SHP77 treated with DMSO at 0.1 percent for 48 hours (cell line): ENCODE measurements at places on chromosomes 3 and 15.

DNA sequence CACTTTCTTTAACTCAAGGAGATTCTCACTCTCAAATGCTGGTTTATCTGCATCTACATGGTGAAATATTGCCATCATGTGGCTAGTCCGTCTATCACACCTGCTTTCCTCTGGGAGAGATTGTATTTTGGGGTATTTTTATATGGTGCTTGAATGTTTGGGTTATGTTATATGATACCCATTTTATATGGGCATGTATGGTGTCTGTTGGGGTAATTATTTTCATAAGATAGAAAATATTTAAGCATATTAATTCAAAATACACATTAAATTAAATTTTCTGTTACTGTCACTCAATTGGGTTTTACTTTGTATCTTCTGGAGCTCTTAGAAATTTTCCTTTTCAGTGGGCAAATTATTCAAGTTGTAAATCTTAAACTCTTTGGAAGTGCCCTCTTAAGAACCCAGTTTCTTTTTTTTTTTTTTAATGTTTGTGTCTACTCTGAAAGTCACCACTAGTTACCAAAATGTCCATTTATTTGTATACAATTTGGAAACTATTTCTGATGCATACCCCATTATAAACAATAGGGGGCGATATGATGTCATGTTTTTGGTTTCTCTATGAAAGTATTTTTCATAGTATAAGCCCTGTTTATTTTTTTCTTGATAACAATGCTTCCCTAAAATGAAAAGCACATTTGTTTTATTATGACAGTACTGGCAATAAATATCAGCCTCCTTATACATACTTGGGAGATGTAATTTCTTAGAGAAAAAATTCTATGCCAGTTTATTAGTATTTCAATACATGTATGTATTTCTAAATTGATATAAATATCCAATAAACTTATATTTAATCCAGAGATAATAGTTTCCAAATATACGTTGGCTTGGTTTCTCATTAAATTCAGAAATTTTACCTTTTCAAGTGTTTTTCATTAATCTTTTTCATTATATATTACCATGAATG is 36.1 kb upstream of the PLSCR5 start:
- DNase-seq, result peak; percentile 45

DNA sequence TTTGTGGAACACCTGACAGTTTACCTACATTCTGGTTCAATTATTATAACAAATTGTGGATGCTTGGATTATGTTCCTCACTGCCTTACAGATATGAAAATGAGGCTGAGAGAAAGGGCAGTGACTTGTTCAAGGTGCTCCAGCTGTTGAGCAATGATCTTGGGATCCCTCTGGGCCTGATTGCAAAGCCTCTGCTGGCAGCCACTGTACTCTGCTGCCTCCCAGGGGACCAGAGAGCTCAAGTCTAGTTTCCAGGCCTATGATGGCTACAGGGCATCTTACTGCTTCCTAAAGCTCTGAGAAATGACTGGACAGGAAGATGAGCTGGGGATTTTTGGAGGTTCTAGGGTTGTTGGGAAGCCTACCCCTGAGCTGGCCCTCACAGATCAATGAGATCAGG is 2.3 kb upstream of the SHC4 start:
- DNase-seq, result no peak

- no peak for DNase-seq
Measured at GRCh38 chr15:93982226-93982727, 249.1 kb upstream of the MCTP2 start.

GRCh38 chr15:92533298-92533697 is 122.3 kb downstream of the FAM174B start:
- DNase-seq, result no peak

- DNase-seq, result no peak
Measured at GRCh38 chr3:130783629-130784028, 37.0 kb upstream of the PIK3R4 start.

- no peak for DNase-seq
Measured at GRCh38 chr3:178203650-178204049, 332.6 kb upstream of the KCNMB2 start.

DNA sequence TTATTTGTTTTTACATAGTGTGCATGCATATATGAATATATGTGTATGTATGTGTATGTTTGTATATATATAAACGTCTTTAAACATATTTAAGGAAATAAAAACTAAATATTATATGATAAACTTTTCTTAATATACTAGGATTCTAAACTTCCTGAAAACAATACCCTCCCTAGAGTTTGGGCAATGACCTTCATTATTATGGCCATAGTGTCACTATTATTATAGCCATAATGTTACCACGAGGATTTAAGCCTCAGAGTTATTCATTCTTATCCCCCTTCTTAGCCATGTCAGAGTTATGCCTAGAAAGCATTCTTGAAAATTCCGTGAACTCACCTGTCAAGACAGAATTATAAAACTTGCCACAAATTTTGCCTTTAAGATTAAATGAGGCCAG is 335.5 kb downstream of the ERC2 start:
- no peak for DNase-seq

DNA sequence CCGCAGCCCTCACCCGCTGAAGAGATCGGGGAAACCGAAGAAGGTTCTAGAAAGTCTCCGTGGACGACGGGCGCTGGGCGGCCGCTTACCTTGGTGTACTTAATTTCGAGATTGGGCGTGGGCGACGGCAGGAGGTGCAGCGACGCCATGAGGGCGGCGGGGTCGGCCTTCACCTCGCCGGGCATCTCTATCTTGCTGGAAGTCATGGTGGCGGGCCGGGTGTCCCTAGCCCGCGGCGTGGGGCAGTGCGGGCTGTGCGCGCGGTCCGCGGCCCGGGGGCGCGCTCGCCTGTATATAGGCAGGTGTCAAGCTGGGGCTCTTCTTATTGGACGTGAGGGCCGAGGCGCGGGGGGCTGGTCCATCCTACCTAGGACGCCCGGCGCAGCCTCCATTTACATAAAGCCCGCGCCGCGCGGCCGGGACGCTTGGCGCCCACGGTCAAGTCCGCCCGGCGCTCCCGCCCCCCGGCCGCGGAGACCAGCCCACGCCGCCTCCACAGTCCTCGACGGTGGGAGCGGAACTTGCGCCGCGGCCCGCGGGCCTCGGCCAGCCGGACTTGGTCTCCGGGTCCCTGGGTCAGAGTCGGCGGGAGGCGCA is at the start of gene ALDH1A2:
Gene ALDH1A2 (minus strand): TSS at position 267 of the 597 bp plus-strand sequence. CDS start 61 bp downstream, at position 206.
- DNase-seq, result no peak

GRCh38 chr3:195441051-195441450 is 1.8 kb downstream of the ACAP2 start:
- DNase-seq, result no peak

GRCh38 chr15:48389691-48390143 is 58.5 kb downstream of the DUT start:
- no peak for DNase-seq

- DNase-seq, result no peak
Measured at GRCh38 chr15:84750583-84751092, 2.2 kb downstream of the ZNF592 start.

DNA sequence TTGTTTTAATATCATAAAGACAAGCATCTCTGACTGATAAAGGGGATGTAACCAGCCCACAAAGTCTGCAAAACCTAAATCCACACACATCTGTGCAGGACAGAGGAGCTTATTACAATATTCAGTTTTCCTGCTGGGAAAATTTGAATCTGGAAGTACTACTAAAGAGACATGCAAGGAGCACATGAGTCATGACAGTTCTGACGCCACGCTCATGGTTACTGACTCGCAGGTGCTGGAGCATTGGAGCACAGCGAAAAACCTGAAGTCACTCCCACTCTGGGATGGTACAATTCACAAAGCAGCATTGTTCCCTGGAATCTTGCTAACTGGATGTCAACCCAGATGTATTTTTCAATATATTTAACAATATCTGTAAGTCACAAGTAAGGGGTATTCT is 7.6 kb upstream of the ISL2 start:
- DNase-seq, result no peak

DNA sequence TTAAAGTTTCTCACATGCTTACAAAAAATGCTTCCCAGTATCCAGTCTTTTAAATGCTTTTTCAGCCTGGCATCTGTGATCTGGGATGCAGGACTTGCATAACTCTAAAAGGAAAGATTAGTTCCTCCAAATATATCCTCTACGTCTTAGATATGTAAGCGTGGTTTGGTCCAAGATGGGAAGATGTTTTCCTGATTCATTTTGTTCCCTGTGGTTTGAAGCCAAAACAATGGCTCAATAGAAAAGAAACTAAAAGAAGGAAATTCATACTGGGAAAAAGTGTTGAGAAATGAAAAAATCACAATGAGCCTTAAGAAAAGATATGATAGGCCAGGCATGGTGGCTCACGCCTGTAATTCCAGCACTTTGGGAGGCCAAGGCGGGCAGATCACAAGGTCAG is 1002.8 kb downstream of the NAALADL2 start:
- no peak for DNase-seq

- DNase-seq, result no peak
Measured at GRCh38 chr15:91478717-91479191, 374.8 kb upstream of the SLCO3A1 start.

GRCh38 chr15:69603369-69604071 is 150.9 kb downstream of the RPLP1 start:
- no peak for DNase-seq

- DNase-seq, result no peak
Measured at GRCh38 chr3:32283304-32283703, 44.8 kb downstream of the CMTM8 start.

GRCh38 chr3:51622868-51623267 is 48.2 kb upstream of the TEX264 start:
- DNase-seq, result no peak

GRCh38 chr3:105448338-105448982 is 81.8 kb downstream of the ALCAM start:
- DNase-seq, result no peak
